Stimulated activated CD4-positive, alpha-beta T cell treated with anti-CD3 and anti-CD28 coated beads, Interleukin-12 subunit alpha, Interleukin-12 subunit beta, amount 100 ng/mL, for 24 hours (primary cell): ENCODE measurements at places on chromosomes 5 and 9.

DNA sequence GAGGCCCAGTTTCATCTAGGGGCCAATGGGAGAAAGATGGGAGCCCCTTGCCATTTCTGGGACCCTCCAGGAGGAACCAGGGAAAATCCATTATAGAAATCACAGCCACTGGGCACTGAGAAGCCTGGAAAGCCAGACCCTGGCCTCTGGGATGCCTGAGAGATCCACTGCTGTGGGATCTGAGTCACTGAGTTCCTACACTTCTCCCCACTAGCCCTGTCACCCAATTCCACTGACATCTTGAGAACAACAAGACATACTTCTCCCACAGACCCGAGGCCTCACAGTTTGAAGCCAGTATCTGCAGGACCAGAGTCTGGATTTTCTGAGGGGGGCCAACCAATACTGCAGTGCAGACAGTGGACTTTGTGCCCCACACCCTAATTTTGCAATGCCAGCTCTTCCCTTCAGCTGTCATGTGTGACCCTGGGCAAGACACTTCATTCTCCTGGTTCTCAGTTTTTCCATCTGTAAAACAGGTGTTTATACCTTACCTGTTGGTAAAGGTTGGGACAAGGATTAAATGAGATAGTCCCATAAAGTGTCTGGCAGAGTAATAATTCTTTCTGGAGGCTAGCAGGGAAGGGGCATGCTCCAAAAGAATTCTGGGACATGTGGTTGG is 46.5 kb downstream of the CXXC5 start:
- DNase-seq = no peak

DNA sequence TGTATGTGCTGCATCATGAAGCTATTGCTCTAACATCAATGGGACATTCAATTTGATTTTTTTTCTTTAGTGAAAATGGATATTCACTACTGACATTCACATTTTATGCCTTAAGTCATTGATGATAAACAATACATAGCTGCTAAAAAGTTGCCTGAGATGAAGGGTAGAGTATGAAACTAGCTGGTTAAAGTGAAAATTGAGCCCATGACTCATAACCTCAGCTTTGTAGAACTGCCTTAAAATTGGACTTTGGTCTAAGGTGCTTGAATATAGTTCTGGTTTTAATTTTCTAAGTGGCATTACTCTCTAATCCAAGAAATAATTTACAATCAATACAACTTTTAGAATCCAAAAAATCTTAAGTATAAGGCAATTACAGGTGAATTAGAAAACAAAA is 740.4 kb upstream of the RIOK2 start:
- DNase-seq = no peak

DNA sequence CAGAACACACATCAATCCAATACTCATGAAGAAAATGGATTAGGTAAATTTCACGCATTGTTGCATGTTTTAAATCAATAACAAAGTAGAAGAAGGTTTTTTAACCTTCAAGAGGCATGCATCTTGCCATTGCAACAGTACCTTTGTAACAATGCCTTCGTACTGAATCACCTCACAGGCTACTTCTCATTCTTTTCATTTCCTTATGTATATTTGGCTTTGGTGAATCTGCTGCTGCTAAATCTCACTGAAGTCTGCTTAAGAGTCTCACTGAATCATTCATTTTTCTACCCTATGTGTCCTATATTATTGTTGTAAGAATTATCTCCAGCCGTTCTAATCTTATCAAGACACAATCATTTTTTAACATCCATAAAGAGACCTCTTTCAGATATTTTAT is 152.5 kb downstream of the CDH10 start:
- no peak for DNase-seq

- DNase-seq = no peak
Observed at GRCh38 chr5:158139161-158139560, 280.2 kb upstream of the CLINT1 start.

DNA sequence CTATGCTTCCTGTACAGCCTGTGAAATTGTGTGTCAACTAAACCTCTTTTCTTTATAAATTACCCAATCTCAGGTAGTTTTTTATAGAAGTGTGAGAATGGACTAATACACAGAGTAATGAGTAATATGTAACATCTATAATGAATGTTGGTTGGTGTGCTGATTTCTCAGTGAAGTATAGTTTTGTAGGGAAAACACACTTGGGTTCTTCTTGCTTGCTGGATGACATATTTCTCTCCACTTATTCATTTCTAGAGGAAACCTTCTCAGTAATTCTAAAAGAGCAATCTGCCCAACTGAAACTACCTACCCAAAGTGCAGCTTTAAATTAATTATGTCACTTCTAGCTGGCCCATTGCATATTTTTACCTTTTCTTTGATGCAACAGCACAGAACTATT is 81.1 kb upstream of the RORB start:
- DNase-seq = no peak

DNA sequence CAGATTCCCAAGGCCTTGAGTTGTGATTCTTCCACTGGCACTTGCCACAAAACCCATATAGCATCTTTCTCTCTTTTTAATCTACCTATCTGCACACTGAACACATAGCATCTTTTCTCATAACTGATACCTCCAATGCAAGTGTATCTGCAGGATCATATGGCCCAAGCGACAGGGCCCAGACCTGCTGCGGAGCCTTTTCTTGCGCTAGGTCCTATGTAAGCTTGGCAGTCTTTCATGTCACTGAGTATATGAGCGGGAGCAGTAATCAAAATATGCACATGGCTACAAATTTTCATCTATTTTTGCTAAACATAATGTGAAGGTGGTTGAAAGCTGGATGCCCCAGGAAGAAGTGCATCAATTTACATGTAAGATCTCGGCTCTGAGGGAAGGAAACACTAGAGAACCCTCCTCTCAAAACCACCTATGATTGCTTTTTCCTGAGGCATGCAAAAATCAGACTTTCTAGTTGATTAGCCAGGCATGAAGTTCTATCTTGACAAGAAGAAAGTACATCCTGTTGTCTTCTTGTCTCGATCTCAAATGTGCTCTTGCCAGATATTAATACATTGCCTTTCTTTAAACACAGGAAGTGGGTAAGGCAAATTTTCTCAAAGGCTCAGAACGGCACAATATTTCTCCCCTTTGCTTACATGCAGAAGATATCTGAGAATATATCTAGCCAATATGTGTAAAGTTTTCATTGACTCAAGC is 26.9 kb upstream of the CEMIP2 start:
- DNase-seq = no peak

GRCh38 chr9:21507483-21507790 is 25.3 kb upstream of the IFNE start:
- DNase-seq = no peak

- peak; percentile 18 for DNase-seq
Observed at GRCh38 chr5:80754900-80755299, 100.1 kb upstream of the DHFR start.

- DNase-seq = no peak
Observed at GRCh38 chr5:56588636-56589480, 226.5 kb upstream of the MAP3K1 start.

DNA sequence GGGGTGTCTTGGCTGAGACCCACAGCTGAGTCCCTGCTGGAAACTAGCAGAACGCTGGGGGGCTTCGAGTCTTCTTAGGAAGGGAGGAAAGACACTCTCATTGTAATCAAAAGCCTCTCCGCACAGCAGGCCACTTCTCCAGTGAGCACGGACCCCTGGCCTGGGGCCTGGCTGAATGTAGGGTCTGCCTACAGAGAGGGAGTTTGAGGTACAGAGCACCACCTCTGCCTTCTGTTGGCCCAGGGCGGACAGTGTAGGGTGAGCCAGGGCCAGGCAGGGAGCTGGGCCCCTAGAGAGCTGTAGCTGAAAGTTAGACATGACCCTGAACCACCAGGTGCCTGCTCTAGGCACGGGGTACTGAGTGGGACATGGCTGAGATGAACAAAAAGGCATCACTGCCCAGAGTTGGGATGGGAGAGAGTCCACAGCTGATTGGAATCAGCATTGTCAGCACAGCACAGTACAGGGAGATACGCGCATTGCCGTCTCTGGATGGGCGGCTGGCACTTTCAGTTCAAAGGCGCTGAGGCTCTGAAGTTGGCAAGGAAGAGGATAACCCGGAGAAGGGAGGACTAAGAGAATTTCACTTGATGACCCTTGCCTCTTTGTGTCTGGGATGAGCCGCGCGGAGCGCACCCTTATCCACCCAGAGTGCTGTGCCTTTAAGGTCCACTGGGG is 363 bp upstream of the SLC25A48 start:
- no peak for DNase-seq

- no peak for DNase-seq
Observed at GRCh38 chr5:56620903-56621677, 194.3 kb upstream of the MAP3K1 start.

GRCh38 chr5:149775785-149776184 is 45.7 kb downstream of the PPARGC1B start:
- DNase-seq = no peak

GRCh38 chr5:15384581-15384980 is 115.4 kb upstream of the FBXL7 start:
- DNase-seq = no peak

- no peak for DNase-seq
Observed at GRCh38 chr5:61965069-61965468, 340.9 kb upstream of the KIF2A start.

DNA sequence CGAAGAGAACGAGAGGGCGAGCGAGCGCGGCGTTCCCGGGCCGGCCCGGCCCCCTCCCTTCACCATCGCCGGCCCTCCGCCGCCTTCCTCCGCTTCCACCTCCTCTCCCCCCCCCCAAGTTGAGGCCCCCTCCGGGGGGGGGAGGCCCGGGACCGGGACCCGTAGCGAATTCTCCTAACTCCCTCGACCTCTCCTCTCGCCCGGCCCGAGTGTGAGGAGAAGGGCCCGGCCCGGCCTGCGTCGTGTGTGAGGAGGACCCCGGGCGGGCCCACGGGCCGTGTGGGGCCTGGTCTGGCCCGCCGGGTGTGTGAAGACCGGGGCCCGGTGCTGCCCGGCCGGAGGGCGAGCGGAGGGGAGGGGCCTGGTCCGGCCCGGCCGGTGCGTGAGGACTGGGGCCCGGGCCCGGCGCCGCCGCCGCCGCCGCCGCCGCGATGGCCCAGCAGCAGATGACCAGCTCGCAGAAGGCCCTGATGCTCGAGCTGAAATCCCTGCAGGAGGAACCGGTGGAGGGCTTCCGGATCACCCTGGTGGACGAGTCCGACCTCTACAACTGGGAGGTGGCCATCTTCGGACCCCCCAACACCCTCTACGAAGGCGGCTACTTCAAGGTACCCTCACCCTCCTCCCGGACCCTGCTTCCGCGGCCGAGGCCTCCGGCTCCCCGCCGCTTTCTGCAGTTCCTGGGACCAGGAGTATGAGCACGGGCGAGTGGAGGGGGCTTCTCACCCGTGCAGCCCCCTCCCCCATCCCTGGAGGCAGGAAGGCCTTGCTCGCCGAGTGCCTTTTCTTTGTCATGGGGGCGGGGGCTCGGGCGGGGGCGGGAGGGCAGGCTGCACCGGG is 587 bp downstream of the UBE2R2 start:
- DNase-seq = peak; percentile 12

- DNase-seq = no peak
Observed at GRCh38 chr5:197892-198489, 6.7 kb downstream of the LRRC14B start.

GRCh38 chr9:112894041-112894440 is 3.4 kb upstream of the SLC46A2 start:
- DNase-seq = no peak

DNA sequence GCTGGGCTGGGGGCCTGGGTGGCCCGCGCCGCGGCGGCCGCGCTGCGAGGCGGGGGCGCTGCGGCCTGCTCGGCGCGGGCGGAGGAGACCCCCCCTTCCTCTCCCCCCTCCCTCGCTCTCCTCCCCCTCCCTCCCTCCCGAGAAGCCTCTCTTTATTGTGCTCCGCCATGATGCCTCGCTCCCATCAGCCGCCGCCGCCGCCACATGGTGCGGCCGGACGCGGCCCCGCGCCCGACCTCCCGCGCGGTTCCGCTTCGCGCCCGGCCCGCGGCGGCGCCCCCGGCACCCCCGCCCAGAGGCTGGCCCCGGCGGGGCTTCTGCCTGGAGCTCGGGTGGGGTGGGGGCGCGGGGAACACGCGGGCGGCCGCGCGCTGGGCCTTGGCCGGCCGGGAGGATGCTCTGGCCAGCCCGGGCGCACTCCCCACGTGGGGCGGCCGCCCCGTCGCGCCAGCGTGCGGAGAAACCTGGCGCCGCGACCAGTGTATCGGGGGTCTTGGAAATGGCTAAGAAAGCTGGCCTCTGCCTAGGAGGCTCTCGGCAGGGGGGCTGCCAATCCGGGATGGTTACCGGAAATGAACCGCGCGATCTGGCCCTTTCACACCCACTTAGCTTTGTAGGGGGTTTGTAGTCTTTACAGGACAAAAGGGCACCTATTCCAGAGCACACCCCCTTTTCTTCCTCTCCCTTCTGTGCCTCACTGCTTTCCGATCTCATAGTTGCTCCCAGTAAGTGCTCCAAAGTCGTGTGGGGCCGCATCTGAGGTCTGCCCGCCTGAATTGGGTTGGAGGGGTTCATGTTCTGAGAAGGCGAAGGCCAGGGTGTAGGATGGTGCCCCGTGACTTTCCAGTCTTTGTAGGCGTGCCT is 1.0 kb downstream of the SET start:
- no peak for DNase-seq

- DNase-seq = no peak
Observed at GRCh38 chr5:57705769-57706168, 223.2 kb upstream of the ACTBL2 start.

- DNase-seq = peak; percentile 1
Observed at GRCh38 chr5:73945505-73945904, 319.5 kb downstream of the ARHGEF28 start.

- no peak for DNase-seq
Observed at GRCh38 chr5:121006217-121006616, 542.1 kb downstream of the PRR16 start.

DNA sequence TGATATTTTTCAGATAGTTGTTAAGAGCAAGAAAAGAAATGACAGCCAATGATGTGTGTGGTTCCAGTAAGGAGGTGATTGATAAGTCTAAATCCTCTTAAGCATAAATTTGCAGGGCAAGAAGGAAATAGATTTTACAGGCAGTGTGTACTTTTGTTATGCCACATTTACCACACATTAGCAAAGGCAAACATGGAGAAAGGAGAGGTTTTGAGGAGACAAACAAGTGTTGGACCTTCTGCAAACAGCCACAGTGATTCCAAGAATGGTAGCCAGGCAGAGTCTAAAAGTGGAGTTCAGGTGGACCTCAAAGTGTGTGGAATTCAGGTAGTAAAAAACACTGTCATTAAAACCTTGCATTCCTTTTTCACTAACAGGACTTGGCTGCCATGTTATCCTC is 295.9 kb upstream of the ITGA1 start:
- DNase-seq = no peak

- no peak for DNase-seq
Observed at GRCh38 chr9:92426501-92427145, 2.4 kb upstream of the OMD start.

- no peak for DNase-seq
Observed at GRCh38 chr9:121509180-121509579, 9.5 kb upstream of the GGTA1 start.

GRCh38 chr9:124366476-124367220 is 48.6 kb downstream of the PSMB7 start:
- DNase-seq = no peak
